ENCODE measurements at places on chromosomes 12 and 14. TPM values are rescaled to one million over a fixed set of nuclear protein-coding genes. Genes with fewer than 3 reads are reported as not detected.

Gene HOXC4
- 6.7 TPM for total RNA-seq

Gene NUDT4
- total RNA-seq = 172 TPM

Gene B4GALNT1
- total RNA-seq = 5.9 TPM

DNA sequence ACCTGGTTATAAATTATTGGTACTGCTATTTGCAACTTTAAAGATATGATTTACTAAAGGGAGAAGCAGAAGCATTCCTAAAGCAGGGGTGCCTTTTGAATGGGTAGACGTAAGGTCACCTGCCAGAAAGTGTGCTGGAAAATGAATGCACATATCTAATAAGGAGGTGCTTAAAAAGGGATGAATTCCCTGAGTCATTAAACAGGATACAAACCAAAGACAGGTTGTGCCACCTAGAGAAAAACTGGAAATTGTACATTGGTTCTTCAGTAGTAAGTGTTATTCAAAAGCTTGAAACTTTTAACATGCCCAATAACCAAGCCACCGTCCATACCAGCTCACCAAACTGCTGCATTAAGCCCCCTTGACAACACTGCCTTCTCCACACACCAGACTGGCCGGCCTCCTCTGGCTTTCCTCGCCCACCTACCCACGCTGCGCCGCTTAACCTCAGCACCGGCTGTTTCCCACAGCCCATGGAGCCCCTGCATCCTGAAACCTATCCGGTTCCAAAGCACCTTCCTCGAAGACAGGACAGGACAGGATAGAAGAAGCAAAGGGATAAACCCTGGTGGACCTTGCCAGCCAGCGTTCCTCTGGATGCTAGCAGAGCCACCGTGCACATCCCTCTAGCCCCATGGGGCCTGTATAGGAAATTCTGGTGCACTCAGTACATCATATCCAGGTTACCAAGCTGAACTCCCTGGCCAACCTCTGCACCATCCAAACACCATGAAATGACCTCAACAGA lies 201.5 kb upstream of the CAND1 start:
- H3K4me3 ChIP-seq = peak overlapping the region; percentile 91
- peaks cover 24% of the 10 kb centered on the region for H3K27me3 ChIP-seq
- no peak for DNase-seq
- no peaks in the 10 kb centered on the region for H3K36me3 ChIP-seq

Data from type B pancreatic cell (in vitro differentiated cells).